ENCODE measurements at places on chromosomes 7 and 10. TPM values are rescaled to one million over a fixed set of nuclear protein-coding genes. Genes with fewer than 3 reads are reported as not detected.

DNA sequence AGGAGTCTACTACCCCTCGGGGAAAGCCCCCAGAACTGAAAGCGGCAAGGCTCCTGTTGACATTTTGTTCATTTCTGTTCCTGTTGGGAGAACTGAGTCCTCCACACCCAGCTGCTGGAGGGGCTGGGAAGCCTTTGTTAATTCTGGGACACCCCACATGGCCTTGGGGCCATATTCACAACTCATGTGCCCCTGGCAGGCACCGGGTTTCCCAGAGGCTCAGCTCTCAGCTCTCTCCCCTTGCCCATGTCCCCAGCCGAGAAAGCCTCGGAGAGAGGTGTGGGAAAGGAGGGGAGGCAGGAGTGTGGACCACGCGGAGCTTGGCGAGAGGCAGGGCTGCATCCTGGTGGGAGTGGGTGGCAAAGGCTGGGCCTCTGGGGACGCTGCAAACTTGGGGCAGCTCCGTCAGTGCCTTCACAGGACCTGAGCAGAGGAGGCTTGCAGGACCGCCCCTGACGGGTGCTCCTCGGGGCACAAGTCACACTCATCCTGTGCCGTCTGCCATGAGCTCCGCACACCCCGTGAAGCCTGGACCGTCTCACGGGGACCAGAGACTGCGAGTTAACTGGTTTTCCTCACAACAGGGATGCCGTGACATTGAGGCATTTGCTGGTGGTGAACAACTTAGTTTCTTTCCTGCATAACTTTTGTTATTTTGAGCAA is 140.9 kb downstream of the DNAJB6 start:
- no peak for DNase-seq

DNA sequence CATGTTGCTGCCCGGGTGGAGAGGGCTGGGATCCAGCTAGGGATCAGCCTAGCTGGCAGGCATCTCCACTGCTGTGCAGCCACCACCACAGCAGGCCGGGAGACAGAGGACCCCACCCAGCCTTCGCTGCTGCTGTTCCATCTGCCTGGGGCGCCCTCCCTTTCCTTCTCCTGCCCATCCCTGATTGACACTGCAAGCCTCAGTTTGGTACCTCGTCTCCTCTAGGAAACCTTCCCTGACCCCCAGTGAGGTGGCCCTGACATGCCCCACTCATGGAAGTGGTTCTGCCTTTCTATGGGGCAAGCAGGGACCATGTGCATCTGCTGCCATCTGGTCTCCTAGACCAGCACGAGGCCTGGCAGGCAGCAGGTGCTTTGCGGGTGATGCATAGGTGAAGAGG is 30.4 kb upstream of the DPYSL4 start:
- no peak for DNase-seq

TFPI2 gene
- total RNA-seq, result not detected

ZNF727 gene
- total RNA-seq, result 0.12 TPM

FBXL13 gene
- 0.54 TPM for total RNA-seq

DNA sequence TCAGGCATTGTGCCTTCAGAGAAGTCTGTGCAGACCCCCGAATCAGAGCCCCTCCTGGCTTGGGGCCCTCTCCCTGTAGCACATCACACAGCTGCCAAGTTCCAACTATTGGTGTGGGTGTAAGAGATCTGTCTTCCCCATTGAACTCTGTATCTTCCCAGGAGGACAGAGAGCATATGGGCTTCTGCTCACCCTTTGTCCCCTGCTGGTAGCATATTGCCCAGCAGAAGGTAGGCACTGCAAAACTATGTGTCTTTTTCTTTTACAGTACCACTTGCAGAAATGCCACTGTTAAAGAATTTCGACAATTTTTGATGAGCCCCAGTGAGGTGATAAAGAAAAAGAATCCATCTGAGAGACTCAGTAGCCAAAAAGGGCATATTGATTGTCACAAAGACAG is 59.6 kb downstream of the NPY start:
- DNase-seq, result no peak

DNA sequence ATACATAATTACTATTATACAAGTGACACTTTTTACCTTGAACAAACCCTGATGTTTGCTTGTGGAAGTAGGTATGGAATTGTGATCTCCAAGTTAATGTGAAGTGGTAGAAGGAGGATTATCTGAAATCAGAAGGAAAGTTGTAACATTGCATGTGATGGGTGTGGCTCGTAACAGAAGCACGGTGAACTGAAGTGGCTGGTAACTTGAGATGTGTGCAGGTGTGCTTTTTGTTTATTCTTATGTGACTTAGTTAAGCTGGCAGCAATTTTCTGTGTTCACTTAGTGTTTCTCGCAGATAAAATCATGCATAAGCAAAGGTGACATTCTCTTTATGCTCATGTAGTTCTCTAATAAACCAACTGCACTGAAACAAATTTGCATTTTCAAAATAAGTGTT is 82.3 kb downstream of the ZEB1 start:
- no peak for DNase-seq

GRCh38 chr10:17780727-17781126 is 28.4 kb upstream of the MRC1 start:
- DNase-seq, result no peak

DNA sequence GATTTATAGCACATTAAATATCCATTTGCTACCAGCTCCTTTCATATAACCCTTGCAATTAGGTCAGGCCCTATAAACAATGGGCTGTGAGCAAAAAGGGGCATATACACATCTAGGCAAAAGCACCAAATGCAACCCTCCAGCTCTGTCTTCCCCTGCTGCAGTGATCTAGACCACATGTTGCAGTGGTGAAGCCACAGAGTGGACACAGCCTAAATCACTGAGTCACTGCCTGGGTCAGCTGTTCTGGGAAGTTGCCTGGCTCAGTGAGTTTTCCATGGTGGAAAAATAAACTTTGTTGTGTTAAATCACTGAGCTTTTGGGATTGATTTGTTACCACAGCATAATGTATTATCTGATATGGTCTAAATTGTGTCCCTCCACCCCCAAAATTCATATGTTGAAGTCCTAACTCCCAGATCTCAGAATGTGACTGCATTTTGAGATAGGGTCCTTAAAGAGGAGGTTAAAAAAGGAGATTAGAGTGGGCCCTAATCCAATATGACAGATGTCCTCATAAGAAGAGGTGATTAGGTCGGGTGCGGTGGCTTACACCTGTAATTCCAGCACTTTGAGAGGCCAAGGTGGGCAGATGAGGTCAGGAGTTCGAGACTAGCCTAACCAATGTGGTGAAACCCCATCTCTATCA is 70.4 kb downstream of the ZFAND4 start:
- DNase-seq, result no peak

- DNase-seq, result no peak
These were observed 123.1 kb downstream of the MPP7 start for GRCh38 chr10:28179743-28180099.

- no peak for DNase-seq
These were observed 5.5 kb downstream of the ZNF503 start for GRCh38 chr10:75395932-75396630.

GRCh38 chr10:78859769-78860168 is 209.0 kb upstream of the ZMIZ1 start:
- no peak for DNase-seq

AASS gene
- total RNA-seq, result 1.0 TPM

DNA sequence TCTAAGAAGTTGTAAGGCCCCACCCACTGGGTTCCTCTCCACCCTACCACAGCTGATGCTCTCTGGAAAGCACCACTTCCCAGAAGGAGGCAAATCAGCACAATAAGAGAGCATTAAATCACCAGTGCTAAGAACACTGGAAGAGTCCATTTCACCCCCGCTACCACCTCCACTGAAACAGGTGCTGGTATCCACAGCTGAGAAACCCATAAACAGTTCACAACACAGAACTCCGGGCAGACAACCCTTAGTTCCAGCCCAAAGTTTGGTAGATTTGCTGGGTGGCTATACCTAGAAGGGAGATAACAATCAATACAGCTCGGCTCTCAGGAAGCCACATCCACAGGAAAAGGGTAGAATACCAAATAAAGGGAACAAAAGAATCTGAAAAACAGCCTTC is 34.1 kb downstream of the ZNF680 start:
- no peak for DNase-seq

DNA sequence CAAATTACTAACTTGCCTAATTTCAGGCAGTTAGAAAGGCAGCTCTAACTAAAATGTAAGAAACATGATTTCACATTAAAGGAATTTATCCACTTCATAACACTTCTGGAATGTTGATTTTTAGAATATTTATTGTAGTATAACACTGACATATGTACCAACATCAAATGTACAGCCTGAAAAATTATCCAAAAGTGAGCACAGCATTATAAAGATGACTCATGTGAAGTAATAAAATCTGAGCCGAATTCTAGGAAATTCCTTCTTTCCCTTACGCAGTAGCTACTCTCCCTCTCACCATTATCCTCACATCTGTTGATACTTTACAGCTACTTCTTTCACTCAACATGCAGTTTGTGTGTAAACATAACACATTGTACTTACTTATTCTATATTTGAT is 610.6 kb downstream of the ZWINT start:
- no peak for DNase-seq

AKR1D1 gene
- not detected for total RNA-seq

GRCh38 chr10:110681023-110681681 is 37.0 kb downstream of the RBM20 start:
- DNase-seq, result no peak

GRCh38 chr7:157405914-157406810 is 69.4 kb downstream of the DNAJB6 start:
- no peak for DNase-seq

SHTN1 gene
- total RNA-seq, result not detected

WEE2 gene
- total RNA-seq, result 0.12 TPM

GRCh38 chr7:31962246-31962645 is 108.0 kb downstream of the PDE1C start:
- DNase-seq, result no peak

GRCh38 chr7:150914966-150915365 is 62.6 kb downstream of the AOC1 start:
- DNase-seq, result no peak

DNA sequence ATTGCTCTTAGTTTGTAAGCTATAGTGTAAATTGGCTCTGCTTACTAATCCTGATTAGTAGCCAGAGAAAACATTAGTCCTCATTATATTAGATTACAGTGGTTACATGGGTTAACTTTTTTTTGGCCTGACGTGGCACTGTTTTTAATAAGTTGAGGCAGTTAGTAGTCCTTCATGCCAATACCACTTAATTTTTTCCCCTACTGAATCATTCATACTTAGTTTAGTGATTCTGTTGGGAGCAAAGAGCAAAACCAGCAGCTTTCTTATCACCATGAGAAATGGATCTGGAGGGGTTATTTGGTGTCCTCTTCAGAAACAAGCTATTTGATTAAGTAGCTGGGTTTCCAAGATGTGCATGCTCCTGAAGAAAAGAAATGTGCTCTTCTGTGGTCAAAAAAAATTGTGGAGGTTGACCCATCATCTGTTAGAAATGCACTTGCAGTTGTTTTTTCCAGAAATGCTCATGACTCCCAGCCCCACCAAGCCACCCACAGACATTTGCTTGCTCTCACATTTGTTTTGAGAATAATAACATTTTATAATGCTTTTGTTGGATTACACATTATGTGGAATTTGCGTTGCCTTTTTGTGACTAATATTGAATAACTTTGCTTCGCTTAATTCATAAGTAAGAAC is 258.5 kb downstream of the HDAC9 start:
- no peak for DNase-seq

CUX1 gene
- total RNA-seq, result 26.1 TPM

CALML5 gene
- total RNA-seq, result not detected

DNA sequence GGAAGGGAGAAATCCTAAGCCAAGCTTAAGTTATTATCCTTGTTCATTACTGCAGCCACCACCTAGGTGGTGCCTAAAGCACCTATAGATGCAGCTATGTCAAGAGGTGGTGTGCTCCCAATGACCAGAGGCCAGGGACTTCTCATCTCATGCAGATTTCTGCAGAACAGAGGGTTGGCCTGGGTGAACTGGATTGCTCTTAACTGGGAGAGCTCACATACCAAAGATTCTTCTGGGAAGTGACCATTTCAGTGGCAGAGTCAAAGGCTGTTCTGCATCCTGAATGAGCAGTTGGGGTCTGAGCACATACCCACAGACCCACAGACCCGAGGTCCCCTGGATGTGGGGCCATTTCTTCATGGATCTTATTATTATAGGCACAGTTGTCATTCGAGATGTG is 2.1 kb upstream of the CRHR2 start:
- no peak for DNase-seq

DNA sequence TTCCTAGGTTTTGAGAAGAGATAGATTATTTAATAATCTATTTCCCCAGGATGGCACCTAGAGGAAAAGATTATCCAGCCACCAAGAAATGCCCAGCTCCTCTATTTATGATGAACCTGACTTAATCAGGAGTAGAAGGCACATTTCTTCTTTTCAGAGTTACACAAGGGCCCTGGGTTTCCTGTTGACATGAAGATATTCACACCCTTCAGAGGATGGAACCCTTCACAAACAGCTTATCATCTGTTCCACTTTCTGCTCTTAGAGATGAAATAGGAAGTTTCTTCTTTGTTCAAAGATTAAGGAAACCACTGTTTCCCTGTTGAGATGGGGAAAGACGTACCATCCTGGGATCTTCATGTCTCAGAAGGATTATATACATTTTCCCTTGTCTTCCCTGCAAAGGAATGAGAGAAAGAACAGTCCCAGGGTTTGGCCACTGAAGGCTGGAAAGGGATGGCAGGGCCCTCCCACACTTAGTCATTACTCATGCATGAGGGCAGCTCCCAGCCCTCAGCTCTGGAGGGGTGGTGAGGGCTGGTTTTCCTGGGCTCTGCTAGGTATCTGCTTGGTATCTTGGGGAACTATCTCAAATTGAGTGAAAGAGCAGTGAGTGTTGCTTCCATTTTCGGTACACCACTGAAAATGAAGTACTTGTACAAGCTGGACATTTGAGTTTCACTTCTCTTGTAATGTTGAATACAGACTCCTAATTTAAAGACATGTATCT is 64.0 kb downstream of the MTPAP start:
- DNase-seq, result no peak

PTPN20 gene
- not detected for total RNA-seq

DNA sequence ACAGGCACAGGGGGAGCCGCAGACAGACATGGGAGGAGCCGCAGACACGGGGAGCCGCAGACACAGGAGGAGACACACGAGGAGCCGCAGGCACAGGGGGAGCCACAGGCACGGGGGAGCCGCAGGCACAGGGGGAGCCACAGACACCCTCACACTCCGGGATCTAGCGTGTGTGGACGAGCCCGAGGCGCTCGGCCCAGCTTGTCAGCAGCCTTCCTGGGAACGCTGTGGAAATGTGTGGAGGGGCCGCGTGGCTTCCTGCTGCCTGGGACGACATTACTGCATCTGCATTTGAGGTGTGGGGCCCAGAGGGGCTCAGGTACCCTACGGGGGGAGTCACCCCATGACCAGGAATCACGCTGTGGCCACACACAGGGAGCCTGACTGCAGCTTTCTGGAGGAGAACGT is 313.2 kb downstream of the PTPRN2 start:
- no peak for DNase-seq

OPALIN gene
- total RNA-seq, result not detected

GRCh38 chr10:47231414-47231813 is 68.6 kb upstream of the GDF10 start:
- no peak for DNase-seq

NEURL1 gene
- total RNA-seq, result 3.6 TPM

PON1 gene
- total RNA-seq, result not detected

MDFIC gene
- total RNA-seq, result 114 TPM

- DNase-seq, result no peak
These were observed 36.9 kb upstream of the SH2D4B start for GRCh38 chr10:80500572-80501380.

NPSR1 gene
- total RNA-seq, result not detected

GRCh38 chr10:58064714-58065528 is 202.8 kb downstream of the IPMK start:
- DNase-seq, result no peak
